ENCODE measurements at places on chromosomes 16 and 17.

- no peak for DNase-seq
Observed at GRCh38 chr17:44067545-44067940, 1.1 kb upstream of the LSM12 start.

DNA sequence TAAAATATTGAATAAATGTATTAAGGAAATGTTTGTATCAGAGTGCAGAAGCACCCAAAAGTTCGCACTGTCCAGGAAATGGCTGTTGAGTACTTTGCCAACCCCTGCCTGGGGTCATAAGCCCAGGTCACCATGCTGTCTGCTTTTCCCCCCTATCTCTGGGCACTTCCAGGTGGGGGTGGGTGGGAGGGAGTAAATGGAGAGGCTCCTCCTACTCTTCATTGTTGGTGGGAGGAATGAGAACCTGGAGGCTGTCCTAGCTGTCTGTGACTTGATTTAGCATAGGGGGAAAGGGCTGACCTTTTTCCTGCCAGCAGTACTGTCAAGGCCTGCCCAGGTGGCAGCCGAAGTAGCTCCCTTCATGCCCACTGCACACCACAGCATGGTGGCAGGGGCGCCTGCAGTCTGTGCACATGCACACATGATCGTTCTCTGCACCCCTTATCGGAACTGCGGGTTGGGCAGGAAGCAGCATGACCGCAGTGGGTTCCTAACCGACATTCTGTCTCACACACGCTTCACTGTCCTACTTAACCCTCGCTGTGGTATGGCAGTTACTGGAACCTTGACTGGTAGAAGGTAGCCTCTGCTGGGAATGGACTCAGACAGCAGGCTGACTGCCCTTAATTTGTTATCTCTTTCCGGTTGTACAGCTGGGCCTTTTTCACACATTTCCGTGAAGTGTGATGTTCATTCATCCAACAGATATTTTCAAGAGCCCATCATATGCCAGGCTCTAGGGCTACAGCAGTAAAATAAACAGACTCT, 41.5 kb downstream of the LDHD start:
- no peak for DNase-seq

DNA sequence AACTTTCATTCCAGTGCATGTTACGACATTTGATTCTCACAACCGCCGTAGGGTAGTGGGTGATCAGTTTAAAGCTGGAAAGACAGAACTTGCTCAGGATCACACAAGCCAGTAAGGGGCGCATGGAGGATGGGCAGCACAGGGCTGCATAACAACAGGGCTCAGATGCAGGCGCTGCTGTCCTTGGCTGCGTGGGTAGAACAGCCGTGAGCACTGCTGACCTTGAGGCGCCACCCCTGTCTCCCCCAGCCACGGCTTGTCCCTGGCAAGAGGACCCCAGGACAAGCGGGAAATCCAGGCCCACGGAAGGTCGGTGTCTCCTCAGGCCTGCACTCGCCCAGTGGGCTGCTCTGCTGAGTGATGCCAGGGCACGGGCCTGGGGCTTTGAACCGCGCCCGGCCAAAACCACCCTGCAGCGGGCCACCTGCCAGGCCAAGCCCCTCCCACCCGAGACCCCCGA, 84.7 kb downstream of the LMF1 start:
- peak; percentile 48 for DNase-seq

GRCh38 chr17:77011173-77012011, 129.4 kb upstream of the SEC14L1 start:
- DNase-seq, result peak; percentile 72

- DNase-seq, result no peak
Observed at GRCh38 chr17:41308251-41308917, 725 bp downstream of the KRTAP16-1 start.
